ENCODE measurements at places on chromosomes 2 and 18.
A peak's percentile ranks its signal among the peaks of the same experiment; 100 is the strongest.

GRCh38 chr2:166384774-166385173, 9.0 kb upstream of the SCN9A start:
- peak; percentile 69 for DNase-seq

- no peak for DNase-seq
Observed at GRCh38 chr18:61662726-61663125, 230.1 kb downstream of the RNF152 start.

DNA sequence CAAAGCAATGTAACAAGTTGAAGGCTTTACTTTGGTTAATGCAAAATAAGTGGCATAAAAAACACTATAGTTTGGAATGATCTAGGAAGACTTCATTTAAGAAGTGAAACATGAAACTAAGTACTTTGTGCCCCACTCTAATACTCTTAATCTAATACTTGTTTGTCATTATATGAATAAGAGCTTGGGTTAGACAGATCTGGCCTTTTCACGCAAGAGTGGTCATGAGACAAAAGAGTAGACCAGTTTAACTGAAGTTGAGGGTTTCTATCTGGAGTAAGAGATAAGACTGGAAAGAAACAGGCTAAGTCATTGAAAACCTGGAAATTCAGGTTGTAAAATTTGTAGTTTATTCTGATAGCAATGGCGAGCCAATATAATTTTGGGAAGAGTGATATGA, 2.8 kb downstream of the SLC30A6 start:
- peak; percentile 89 for DNase-seq

DNA sequence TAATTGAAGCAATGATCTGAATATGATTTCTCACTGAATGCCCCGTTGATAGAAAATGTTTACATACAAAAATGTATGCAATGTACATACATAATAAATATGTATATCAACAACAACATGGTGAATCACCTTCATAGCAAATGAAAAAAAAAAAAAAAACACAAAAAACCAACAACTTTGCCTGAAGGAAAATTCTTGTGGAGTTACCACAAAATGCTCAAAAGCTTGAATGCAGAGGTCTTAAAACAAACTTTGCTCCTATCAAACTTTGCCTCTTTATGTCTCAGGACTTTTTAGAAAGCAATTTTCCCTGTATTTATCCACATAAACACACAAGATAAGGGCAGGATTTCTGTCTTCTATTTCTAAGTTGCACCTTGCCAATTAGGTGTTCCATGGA, 92.9 kb upstream of the SIX2 start:
- no peak for DNase-seq

- DNase-seq: peak; percentile 77
Observed at GRCh38 chr2:102442967-102443828, 20.2 kb downstream of the IL18RAP start.

DNA sequence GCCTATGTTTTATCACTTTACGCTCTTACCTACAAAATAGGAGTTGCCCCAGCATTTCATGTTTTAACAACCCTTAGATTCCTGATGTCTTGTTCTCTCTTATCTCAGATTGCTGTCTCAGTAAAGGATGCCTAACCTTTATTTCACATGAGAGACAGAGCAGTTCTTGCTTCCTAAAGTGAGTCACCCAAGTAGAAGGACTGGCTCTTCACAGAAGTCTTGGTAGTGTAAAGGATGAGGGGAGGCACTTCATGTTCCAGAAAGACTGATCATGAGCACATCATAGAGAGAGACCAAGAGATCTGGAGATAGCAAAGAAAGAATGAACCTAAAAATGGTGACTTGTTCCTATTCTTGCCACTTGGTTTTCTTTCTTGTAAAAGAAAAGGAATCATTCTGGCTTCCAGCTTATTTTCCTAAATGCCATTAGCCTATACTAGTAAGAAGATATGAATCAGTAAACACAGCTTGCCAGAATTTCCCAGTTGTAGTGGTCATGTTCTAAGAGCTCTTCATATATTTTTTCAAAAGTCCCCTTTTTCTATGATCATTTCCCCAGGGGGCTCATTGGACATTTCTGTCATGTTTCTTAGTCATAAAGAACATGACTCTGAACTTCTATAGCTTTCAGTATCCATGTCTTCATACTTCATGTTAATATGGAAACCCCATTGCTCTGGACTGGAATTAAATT, 54.9 kb downstream of the MAPRE2 start:
- DNase-seq: no peak

DNA sequence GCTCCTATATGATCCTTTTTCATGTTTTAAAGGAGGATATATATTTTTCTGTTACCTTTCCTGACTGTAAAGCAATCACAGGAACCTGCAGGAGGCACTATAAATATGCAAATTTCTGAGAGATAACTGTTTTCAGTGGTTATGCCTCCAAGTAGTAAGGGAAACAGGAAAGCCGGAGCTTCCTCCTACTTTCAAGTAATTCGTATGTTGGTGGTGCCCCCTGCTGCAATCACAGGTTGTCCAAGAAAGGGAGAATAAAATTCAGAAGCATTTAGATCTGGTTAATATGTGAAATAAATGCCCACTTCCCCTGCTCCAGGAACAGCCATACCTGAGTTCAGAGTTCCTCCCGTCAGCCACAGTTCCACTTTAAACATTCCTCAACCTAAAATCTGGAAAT, 12.0 kb upstream of the BCL11A start:
- DNase-seq: peak; percentile 89

DNA sequence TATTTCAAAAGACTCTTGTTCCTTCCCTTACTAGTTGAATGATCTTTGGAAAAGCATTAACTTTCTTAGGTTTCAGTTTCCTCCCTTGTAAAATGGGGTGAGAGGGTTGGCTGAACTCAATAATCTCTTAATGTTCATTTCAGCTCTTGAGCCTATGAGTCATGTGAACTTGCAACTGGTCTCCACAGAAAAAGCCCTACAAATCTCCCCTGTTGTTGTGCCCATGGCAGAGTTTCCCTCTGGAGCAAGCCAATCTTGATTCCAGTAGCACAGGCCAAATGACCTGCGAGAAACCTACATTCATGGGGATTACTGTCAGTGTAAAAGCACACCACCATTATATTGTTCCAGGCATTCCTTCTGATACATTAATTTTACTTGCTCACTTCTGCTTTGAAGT, 388.9 kb downstream of the ALK start:
- no peak for DNase-seq

GRCh38 chr2:112910865-112911264, at the start of gene IL37:
IL37 (plus strand) TSS chr2:112911165; CDS start chr2:112913013, 1,848 bp downstream.
- no peak for DNase-seq

GRCh38 chr2:148954536-148954935, 79.5 kb downstream of the KIF5C start:
- DNase-seq: no peak

DNA sequence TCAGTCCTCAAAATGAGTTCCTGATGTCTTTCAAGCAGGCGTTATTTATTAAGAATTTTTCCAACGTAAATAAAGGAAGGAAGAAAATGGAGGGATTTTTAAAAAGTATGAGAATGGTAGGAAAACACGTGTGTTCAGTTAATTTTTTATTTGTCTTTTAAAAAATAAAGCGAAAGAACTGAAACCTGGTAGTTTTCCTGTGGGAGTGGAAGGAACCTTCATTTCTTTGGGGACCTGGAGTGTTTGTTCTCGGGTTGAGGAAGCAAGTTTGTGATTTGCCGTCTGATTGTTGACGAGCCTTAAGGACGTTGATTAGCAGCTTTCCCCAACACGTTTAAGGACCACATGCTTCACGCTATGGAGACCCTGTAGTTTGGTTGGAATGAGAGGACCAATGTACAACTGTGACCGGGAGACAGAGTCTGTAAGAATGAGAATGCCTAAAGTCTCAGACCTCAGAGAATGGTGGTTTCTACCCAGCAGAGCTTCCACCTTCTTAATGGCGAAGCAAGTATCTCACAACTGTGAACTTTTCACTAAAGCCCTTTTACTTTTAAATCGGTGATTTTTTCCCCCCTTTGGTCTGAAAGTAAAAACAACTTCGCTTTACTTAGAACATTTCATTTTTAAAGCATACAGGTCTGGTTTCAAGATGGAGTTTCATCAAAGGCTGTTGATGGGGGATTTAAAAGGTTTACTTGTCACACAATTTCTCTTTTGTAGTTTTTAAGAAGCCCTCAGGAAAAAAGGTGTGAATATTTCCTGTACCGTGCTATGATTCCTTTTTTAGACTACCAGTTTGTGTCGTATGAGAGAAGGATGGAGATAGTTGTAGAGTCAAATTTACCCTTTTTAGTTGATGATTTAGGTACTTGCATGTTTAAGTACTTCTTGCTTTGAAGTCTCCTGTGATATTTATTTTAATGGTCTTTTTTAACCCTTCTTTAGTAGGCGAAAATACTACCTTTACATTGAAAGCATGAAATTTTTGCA, 1.4 kb downstream of the TTC39C start:
- no peak for DNase-seq

GRCh38 chr2:206452750-206453149, 9.4 kb downstream of the ADAM23 start:
- no peak for DNase-seq

GRCh38 chr2:160063271-160063670, 856 bp upstream of the PLA2R1 start:
- peak; percentile 9 for DNase-seq

DNA sequence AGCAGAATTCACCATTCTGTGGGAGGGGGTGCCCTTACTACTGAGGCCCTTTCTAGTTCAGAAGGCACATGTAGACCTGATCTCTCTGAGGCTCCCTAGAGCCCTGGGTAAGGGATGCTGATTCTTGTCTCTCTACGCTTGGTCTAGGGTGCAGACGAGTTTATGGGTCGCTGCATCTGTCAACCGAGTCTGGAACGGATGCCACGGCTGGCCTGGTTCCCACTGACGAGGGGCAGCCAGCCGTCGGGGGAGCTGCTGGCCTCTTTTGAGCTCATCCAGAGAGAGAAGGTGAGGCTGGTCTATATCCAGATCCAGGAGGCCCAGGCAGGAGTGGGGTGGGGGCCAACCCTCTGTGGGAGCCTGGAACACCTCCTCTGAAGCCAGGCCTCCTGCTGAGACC, 147.2 kb downstream of the DYSF start:
- DNase-seq: no peak

GRCh38 chr2:213129311-213129710, 22.1 kb downstream of the IKZF2 start:
- DNase-seq: peak; percentile 57

GRCh38 chr2:10629819-10630532, 59.8 kb downstream of the NOL10 start:
- no peak for DNase-seq

- DNase-seq: no peak
Observed at GRCh38 chr2:2096803-2097464, 234.1 kb downstream of the MYT1L start.

DNA sequence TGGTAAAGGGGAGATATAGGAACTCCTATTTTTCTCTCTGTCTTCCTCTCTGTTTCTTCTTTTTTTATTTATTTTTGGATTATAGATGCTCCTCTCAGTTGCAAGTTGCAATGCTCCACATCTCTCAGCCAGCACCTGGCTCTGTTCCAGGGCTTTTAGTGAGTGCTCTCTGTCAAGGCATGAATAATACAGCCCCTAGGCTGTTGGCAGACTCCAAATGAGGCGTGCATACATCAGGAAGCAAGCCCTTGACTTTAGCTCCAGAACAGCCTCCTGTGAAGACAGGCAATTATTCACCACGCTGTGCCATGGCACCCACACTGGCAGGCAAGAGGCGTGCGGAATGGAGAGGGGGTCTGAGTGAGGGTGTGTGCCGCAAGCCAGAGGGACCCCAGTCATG, 228.1 kb upstream of the PXDN start:
- DNase-seq: no peak

- no peak for DNase-seq
Observed at GRCh38 chr2:40404517-40404916, 47.4 kb downstream of the SLC8A1 start.

DNA sequence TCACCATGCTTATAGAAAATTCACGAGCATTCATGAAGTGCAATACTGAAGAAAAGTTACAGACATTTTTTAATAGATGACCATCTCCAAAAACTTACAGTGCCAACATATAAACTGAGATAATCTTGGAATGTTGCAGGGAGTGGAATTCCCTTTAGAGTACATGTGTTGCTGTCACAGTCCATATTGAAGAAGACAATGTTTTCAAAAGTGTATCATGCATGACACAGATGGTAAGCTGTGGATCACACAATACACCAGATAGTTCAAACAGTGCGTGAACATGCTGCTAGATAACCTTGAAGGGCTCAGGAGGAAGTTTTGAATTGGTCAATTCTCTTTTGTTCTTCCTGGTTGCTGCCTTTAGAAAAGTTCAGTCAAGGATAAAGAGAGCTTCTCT, 1644.3 kb upstream of the NXPH2 start:
- no peak for DNase-seq

All from hematopoietic multipotent progenitor cell treated with erythropoietin and hydrocortisone succinate and interleukin-3 and kit ligand, for 4 days (in vitro differentiated cells).